ENCODE measurements at places on chromosomes 5 and 9. TPM values are rescaled to one million over a fixed set of nuclear protein-coding genes. Genes with fewer than 3 reads are reported as not detected.

DNA sequence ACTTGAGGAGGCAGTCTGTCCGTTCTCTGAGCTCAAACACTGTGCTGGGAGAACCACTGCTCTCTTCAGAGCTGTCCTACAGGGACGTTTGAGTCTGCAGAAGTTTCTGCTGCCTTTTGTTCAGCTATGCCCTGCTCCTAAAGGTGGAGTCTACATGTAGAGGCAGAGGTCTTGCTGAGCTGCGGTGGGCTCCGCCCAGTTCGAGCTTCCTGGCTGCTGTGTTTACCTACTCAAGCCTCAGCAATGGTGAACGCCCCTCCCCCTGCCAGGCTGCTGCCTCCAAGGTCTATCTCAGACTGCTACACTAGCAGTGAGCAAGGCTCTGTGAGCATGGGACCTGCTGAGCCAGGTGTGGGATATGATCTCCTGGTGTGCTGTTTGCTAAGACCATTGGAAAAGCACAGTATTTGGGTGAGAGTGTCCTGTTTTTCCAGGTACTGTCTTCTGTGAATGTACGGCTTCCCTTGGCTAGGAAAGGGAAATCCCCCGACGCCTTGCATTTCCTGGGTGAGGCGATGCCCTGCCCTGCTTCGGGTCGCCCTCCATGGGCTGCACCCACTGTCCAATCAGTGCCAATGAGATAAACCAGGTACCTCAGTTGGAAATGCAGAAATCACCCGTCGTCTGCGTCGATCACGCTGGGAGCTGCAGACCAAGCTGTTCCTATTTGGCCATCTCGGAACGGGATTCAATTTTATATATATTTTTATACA lies 58.5 kb downstream of the CNTRL start:
- no peak overlapping the region for H3K27ac ChIP-seq
- H3K36me3 ChIP-seq = no peaks in the 10 kb centered on the region
- H3K27me3 ChIP-seq = no peaks in the 10 kb centered on the region
- no peaks in the 10 kb centered on the region for H3K4me1 ChIP-seq
- no peak overlapping the region for H3K4me3 ChIP-seq

DNA sequence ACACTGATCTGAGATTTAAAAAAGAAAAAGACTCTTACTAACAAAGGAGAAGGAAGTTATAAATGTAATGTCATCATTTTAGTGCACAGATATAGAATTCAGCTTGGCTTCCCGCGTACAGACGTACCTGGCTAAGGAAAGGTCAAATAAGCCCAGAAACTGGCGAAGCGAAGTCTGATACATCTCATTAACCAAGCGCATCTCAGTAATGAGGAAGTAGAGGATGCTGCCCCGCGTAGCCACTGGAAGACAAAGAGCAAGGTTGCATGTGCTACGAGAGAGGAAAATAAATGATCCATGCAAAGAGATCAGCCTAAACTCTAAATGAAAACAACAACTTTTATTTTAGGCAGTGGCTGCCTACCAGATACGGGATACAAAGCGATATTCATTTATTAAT lies 208.8 kb downstream of the DNAH5 start:
- H3K4me1 ChIP-seq = no peaks in the 10 kb centered on the region
- H3K27me3 ChIP-seq = no peaks in the 10 kb centered on the region
- no peaks in the 10 kb centered on the region for H3K36me3 ChIP-seq
- DNase-seq = no peak
- H3K27ac ChIP-seq = no peak overlapping the region

GRCh38 chr5:132433141-132433540 lies 57.4 kb downstream of the IRF1 start:
- no peaks in the 10 kb centered on the region for H3K27me3 ChIP-seq
- no peak for DNase-seq
- H3K27ac ChIP-seq = no peak overlapping the region
- no peak overlapping the region for H3K4me3 ChIP-seq
- peaks cover 39% of the 10 kb centered on the region for H3K4me1 ChIP-seq
- H3K36me3 ChIP-seq = no peaks in the 10 kb centered on the region

DNA sequence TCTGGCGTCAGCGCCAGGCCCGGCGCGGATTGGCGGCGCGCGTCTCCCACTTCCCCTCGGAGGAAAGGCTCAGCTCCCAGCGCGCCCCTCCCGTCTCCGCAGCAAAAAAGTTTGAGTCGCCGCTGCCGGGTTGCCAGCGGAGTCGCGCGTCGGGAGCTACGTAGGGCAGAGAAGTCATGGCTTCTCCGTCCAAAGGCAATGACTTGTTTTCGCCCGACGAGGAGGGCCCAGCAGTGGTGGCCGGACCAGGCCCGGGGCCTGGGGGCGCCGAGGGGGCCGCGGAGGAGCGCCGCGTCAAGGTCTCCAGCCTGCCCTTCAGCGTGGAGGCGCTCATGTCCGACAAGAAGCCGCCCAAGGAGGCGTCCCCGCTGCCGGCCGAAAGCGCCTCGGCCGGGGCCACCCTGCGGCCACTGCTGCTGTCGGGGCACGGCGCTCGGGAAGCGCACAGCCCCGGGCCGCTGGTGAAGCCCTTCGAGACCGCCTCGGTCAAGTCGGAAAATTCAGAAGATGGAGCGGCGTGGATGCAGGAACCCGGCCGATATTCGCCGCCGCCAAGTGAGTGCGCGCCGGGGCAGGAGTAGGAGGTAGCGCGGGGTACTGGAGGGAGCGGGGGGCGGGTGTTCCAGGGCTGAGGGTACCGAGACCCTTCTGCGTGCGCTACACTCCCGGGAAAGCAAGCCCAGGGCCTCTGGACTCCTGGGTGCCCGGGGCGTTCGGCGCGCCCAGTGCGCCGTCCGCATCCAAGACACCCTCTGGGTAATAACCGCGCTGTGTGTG lies at the start of gene MSX2:
TSS of gene MSX2 (plus strand) at position 99 of the 777 bp plus-strand sequence. CDS start at position 177, 78 bp downstream.
- no peaks in the 10 kb centered on the region for H3K36me3 ChIP-seq
- H3K4me3 ChIP-seq = peak within 1 kb of the TSS; percentile 61
- H3K27me3 ChIP-seq = peaks cover 31% of the 10 kb centered on the region
- H3K4me1 ChIP-seq = no peaks in the 10 kb centered on the region

DNA sequence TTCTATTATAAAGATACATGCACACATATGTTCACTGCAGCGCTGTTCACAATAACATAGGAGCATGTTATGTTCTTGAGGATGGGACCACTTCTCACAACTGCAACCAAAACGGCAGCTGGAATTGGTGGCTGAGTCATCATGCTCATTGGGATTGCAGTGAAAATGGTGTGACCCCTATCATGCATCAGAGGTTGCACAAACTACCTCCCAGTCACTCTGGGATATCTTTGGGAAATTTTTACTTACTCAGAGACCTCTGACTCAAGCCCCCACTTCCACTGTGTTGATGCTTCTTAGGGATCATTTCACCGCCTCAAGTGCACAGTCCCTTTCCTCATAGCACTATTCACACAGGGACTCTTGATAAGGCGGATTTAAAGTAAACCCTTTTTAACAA lies 474.1 kb downstream of the BNC2 start:
- H3K36me3 ChIP-seq = no peaks in the 10 kb centered on the region
- H3K4me1 ChIP-seq = peaks cover 3% of the 10 kb centered on the region
- no peak overlapping the region for H3K4me3 ChIP-seq
- DNase-seq = peak; percentile 77
- H3K27me3 ChIP-seq = no peaks in the 10 kb centered on the region

DNA sequence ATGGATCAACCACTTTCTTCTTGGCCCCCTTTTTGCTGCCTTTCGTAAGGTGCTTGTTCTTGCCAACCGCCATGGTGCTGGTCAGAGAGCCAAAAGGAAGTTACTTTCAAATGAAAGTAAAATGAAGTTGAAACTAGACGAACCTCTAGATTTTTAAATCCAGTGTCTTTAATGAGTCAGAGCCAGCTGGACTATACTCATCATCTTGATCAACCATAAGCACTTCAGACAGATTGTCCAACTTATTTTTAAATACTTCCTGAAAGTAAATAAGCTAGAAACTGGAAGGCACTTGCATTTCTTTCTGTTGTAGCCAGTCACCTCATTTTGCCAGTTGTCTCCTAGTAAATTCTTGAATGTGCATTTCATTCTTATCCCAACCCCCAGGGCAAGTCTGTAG lies 48.9 kb downstream of the JMY start:
- no peaks in the 10 kb centered on the region for H3K4me1 ChIP-seq
- DNase-seq = peak; percentile 9
- H3K27ac ChIP-seq = no peak overlapping the region
- no peaks in the 10 kb centered on the region for H3K27me3 ChIP-seq

DNA sequence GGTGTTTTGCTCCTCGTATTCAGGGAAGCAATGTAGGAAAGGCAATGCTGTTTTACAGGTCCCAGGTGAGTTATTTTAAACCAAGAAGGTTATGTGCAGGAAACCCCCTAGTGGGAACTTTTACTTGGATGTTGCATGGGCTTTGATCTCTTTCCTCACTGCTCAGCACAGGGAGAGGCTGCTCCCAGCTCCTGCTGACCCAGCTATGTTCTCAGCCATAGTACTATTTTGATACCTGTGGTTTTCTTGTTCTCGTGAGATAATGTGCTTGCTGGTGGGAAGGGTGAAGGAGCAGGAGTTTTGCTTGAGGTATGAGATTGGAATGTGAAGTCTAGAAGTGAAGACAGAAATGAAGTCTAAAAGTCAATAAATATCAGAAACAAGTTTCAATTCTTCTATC lies 265.6 kb upstream of the FBXL7 start:
- no peak overlapping the region for H3K4me3 ChIP-seq
- H3K36me3 ChIP-seq = no peaks in the 10 kb centered on the region
- H3K27me3 ChIP-seq = no peaks in the 10 kb centered on the region
- H3K27ac ChIP-seq = no peak overlapping the region
- DNase-seq = no peak

GRCh38 chr9:81689343-81690175 lies at the start of gene TLE1:
Gene TLE1 (minus strand): TSS chr9:81689547. CDS start chr9:81688240, 1,307 bp downstream.
- H3K4me3 ChIP-seq = peak within 1 kb of the TSS; percentile 73
- no peaks in the 10 kb centered on the region for H3K36me3 ChIP-seq
- H3K27me3 ChIP-seq = no peaks in the 10 kb centered on the region

DNA sequence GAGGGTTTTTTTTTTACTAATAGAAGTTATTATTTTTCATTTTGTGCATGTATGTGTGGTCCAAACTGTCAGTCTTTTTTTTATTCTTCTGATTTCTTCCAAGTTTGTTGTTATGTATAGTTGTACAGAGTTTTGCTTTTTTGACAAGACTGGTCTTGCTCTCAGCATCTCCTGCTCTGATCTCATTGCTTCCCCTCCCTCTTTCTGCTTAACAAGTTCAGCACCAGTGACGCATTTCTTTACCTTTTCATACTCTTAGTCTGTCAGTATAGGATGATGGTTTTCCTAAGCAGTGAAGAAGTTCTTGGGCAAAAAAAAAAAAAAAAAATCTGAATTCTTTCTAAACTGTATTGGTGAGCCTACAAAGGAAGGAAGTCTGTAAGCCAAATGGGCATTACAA lies 135.1 kb downstream of the CD180 start:
- no peaks in the 10 kb centered on the region for H3K4me1 ChIP-seq
- H3K4me3 ChIP-seq = no peak overlapping the region
- H3K36me3 ChIP-seq = no peaks in the 10 kb centered on the region
- H3K27me3 ChIP-seq = no peaks in the 10 kb centered on the region
- H3K27ac ChIP-seq = no peak overlapping the region
- no peak for DNase-seq

DNA sequence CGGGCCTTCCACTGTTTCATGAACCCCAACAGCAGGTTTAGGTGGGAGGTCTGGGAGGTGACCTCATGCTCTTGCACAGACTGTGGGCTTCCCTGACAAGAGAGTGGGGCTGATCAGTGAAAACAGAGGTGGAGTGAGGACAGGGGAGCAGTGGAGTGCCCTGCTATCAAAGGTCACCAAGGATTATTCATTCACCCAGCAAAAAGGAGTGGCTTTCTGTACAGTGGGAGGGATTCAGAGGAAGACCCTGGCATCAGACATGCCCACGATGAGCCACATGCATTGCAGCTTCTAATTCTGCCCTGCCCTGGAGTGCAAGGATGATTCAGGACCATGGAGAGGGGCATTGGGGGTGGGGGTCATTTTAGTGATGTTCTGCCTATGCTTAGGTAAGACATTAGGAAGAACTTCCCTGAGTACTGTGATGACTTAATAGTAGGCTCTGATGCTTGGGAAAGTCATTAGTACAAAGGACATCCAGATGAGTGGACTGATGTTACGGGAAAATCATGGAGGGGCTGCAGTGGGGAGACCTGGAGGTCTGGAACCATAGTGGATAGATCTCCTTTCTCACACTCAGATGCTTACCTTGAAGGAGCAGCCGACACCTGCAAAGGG lies 12.8 kb downstream of the TRAF1 start:
- no peak overlapping the region for H3K27ac ChIP-seq
- no peaks in the 10 kb centered on the region for H3K27me3 ChIP-seq
- DNase-seq = no peak
- H3K36me3 ChIP-seq = no peaks in the 10 kb centered on the region

- no peak overlapping the region for H3K27ac ChIP-seq
- H3K27me3 ChIP-seq = no peaks in the 10 kb centered on the region
- H3K36me3 ChIP-seq = no peaks in the 10 kb centered on the region
- peak; percentile 63 for DNase-seq
- H3K4me3 ChIP-seq = no peak overlapping the region
Observed at GRCh38 chr9:110762783-110763182, 94.2 kb downstream of the MUSK start.

DNA sequence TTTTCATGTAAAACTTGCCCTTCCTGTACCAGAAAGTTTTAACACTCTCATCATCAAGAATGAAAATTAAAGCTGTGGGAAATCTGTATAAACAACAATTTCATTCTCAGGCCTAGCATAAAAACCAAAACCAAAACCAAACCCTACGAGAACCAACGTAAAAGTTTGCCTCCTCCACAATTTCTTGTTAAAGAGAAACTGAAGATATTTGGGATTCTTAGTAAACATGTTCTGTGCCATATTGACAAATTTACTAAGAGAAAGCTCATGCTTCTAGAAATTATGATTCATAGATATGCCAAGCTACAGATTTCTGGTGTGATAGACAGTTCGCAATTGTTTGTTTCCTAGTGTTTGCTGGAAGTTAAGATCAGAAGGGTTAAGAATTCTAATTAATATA lies 801.0 kb upstream of the NUDT12 start:
- no peak overlapping the region for H3K4me3 ChIP-seq
- no peaks in the 10 kb centered on the region for H3K4me1 ChIP-seq
- no peak for DNase-seq
- H3K27ac ChIP-seq = no peak overlapping the region

- H3K4me1 ChIP-seq = no peaks in the 10 kb centered on the region
- no peaks in the 10 kb centered on the region for H3K27me3 ChIP-seq
- no peaks in the 10 kb centered on the region for H3K36me3 ChIP-seq
- H3K4me3 ChIP-seq = no peak overlapping the region
- H3K27ac ChIP-seq = no peak overlapping the region
Observed at GRCh38 chr9:133569121-133569785, 34.7 kb downstream of the ADAMTSL2 start.

GRCh38 chr9:29802454-29802853 lies 2229.2 kb upstream of the C9orf72 start:
- no peak overlapping the region for H3K4me3 ChIP-seq
- H3K27me3 ChIP-seq = no peaks in the 10 kb centered on the region
- no peak for DNase-seq
- no peaks in the 10 kb centered on the region for H3K36me3 ChIP-seq
- no peak overlapping the region for H3K27ac ChIP-seq

C1QTNF3 gene
- total RNA-seq = 1.2 TPM

ADRA1B gene
- 0.26 TPM for total RNA-seq

PTAR1 gene
- total RNA-seq = 74.5 TPM

AQP3 gene
- total RNA-seq = 9.0 TPM

HARS1 gene
- total RNA-seq = 51.9 TPM

GRXCR2 gene
- not detected for total RNA-seq

PCDHB10 gene
- total RNA-seq = 0.77 TPM

PDE4D gene
- total RNA-seq = 8.3 TPM

ZNG1A gene
- total RNA-seq = 17.7 TPM

ADAMTS16 gene
- 0.17 TPM for total RNA-seq

SHOC1 gene
- under 0.01 TPM for total RNA-seq

CARTPT gene
- not detected for total RNA-seq

SPINK1 gene
- total RNA-seq = not detected

PCDHGB2 gene
- 4.6 TPM for total RNA-seq
